ENCODE measurements at places on chromosomes 7 and 10. TPM values are rescaled to one million over a fixed set of nuclear protein-coding genes. Genes with fewer than 3 reads are reported as not detected.

The TBXAS1 gene
- 2.5 TPM for polyA plus RNA-seq

The ASIC3 gene
- polyA plus RNA-seq: 38.8 TPM

GRCh38 chr10:104993085-104993484 lies 352.0 kb downstream of the SORCS3 start:
- no peak for DNase-seq

DNA sequence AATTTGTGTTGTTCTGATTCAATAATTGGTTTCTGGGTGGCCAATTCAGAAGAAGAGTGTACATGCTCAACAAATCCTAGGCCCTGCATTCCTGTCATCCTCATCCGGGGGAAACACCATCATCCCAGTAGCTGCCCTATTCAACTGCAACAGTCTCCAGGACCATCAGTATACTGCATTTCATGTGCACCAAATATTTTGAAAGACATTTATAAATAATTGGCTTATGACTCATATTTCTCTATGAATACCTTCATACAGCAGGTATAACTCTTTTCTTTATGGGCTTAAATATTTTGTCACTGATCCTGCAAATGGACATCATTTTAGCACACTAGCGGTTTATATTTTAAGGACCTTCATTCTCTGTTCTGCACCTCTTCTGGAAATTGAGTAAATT lies 38.0 kb downstream of the CD36 start:
- DNase-seq: no peak

- DNase-seq: peak; percentile 65
Observed at GRCh38 chr7:101681170-101682007, 52.3 kb upstream of the MYL10 start.

- no peak for DNase-seq
Observed at GRCh38 chr10:91000470-91000869, 79.6 kb upstream of the ANKRD1 start.

Data from heart right ventricle (tissue), 16 donors.